Activated naive CD4-positive, alpha-beta T cell (primary cell): ENCODE measurements at places on chromosomes 7 and 10.

GRCh38 chr10:48751730-48752129 lies 67.1 kb downstream of the WDFY4 start:
- DNase-seq: no peak

DNA sequence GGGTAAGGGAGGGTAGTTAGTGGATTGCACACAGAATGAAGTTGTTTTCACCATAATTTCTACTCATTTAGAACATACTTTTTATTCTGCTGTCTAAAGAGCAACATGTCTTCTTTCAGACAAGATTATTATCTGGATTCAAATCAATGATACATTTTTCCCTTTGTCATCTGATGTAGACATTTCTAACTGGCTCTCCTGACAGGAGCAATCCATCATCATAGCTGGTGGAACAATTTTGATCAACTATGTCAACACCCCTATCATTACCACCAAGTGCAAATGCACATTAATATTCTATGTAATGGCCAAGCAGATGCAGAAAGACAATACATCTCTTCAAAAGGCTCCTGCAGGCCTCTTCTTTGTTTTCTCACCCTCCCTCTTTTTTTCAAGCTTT lies 672.9 kb upstream of the LRRTM3 start:
- DNase-seq: no peak

GRCh38 chr7:155263581-155264143 lies 34.0 kb upstream of the INSIG1 start:
- no peak for DNase-seq

GRCh38 chr7:148609045-148609725 lies 18.6 kb downstream of the C7orf33 start:
- DNase-seq: no peak

DNA sequence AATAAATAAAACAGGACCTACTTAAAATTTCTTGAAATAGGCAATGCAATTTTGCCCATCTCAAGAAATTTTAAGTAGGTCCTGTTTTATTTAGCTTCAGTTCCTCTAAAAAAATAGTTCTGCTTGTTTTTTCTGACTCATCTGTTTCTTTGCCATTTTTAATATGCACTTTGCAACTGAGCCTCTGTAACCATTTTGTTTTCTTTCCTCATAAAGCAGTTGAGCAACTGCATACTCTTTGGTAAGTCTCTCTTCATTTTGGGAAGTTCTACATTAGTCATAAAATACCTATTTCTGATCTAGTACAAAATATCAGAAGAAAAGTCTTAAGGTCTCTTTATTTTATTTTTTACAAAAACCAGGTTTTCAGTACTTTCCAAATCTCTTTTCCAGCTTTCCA lies 18.0 kb downstream of the TAS2R40 start:
- no peak for DNase-seq

- no peak for DNase-seq
Measured at GRCh38 chr10:105068497-105068896, 427.4 kb downstream of the SORCS3 start.

- DNase-seq: no peak
Measured at GRCh38 chr10:119619215-119619614, 22.5 kb upstream of the TIAL1 start.
